Activated CD8-positive, alpha-beta memory T cell treated with anti-CD3 and anti-CD28 coated beads for 1 hour (primary cell): ENCODE measurements at places on chromosomes 5 and 9.

DNA sequence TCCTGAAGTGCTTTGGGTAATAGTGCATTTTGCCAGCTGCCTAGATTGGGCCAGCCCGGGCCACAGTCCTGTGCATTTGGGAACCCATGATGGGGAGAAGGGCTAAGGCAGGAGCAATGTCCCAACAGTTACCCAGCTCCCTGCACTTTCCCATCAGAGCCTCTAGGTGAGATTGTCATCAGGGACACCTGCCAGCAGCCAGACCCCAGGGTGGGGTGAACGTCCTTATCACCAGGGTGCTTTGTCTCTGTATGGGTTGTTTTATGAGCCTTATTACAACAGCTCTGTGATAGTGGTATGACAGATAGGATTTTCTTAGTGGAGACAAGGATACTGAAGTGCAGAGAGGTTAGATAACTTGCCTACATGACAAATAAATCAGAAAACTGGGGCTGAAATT is 365.7 kb downstream of the OSTF1 start:
- DNase-seq: no peak

GRCh38 chr9:92724528-92725265 is 39.9 kb downstream of the BICD2 start:
- no peak for DNase-seq

GRCh38 chr5:128613766-128614165 is 75.7 kb upstream of the FBN2 start:
- no peak for DNase-seq

DNA sequence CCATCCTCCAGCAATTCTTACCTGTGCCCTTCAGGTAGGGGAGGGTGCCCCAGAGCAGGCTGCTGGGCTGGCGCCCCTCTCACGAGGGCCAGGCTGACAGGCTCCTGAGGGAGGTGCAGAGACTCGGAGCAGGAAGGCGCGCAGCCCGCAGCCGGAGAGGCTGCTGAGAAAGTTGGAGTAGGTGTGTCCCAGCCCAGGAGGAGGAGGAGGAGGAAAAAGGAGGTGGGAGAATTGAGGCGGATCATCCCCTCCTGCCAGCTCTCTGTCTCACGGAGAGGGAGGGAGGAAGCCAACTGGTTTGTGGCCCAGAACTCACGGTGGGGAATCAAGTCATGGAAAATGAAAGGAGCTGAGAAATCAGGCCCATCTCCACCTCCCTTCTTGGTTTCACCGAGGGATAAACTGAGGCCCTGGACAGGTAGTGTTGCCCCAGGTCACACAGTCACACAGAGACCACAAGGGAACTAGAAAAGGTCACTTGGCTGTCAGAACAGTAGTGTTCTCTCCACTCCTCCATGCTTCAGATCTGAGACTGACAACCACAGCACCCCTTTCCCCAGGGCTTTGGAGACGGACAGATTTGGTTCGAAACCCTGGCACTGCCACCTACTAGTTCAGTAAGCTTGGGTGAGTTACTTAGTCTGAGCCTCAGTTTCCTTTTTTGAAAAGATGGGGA is at the start of gene FAT2:
Gene FAT2, minus strand, starts transcription at position 188 of the 676 bp plus-strand sequence. CDS start 22,400 bp downstream, outside the sequence.
- DNase-seq: no peak

DNA sequence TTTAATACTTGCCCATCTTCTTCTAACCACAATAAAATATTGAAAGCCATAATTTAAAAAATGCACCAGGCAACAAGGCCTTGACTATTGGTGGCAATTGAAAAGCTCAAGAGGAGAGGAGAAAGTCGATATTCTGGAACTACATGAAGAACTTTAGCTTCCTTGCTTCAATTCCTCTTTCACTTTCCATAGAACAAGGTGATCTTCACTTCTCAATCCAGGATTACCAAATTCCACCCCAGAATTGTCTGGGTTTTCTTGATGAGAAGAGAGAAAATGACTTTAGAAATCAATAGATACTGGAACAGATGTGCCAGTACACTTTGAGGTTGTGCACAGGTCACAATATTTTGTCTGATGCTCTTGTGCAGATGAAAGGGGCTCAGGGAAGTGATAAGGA is 52.2 kb downstream of the PTCD2 start:
- no peak for DNase-seq

- DNase-seq: no peak
Observed at GRCh38 chr5:150604894-150605440, 35.5 kb upstream of the SYNPO start.

- DNase-seq: no peak
Observed at GRCh38 chr5:37889612-37890317, 49.9 kb upstream of the GDNF start.

DNA sequence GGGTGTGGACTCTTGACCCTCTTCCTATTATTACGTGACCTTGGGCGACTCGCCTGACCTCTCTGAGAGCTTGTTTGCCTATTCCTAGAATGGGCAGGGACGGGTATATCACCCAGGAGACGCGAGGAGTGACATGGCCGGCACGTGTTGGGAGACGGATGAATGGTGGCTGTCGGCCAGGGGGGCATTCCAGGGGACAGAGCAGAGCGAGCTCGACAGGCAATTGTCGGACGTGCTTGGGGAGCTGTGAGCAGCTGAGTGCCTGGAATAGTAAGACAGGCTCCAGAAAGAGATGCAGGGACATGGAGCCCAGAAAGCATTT is 29.3 kb upstream of the UNC5A start:
- DNase-seq: no peak

GRCh38 chr9:87642330-87643106 is 83.4 kb upstream of the CTSL start:
- no peak for DNase-seq

GRCh38 chr5:7851617-7852289 is 820 bp upstream of the CFAP90 start:
- DNase-seq: no peak

DNA sequence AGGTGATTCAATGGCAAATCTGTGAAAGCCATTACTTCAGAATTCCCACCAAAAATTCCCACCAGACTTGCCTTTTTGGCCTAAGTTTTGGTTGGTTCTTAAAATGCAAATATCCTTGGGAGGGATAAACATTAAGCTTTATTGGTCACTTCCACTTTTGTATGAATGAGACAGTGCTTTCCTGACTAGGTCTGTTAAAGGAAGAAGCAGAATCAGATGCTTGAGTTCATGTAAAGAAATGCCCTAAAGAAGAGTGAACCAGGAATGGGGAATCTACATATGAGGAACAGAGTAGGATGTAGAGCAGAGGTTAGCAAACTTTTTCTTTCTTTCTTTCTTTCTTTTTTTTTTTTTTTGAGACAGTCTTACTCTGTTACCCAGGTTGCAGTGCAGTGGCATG is 129.3 kb downstream of the GCNT1 start:
- DNase-seq: no peak

DNA sequence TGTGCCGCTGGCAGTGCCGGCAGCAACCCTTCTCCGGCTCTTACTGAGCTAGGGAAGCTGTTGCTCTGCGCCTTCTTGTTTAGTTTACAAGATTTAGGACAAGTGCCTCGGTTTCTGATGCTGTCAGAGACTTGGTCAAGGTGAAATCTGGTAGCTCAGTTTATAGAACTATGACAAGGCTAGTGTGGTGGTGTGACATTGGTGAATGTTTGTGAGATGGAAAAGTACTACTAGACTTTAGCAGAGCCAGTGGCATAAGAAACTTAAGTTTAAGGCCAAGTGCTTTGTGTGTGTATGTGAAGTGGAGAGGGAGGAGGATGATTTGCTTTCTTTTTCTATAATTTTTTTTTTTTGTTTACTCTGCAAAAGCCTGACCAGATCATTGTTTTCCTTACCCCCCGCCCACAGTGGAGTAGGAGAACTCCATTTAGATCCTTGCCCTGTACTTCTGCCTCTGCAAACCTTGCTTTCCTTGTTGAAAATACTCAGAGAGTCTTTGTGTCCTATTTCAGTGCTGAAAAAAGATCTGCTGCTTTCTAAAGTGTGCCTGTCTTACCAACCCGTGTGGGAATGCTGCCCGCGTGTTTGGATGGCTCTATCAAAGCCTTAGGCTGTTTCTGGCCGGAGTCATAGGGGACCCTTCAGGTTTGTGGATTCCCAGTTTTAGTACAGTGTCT is 75.9 kb downstream of the TRIO start:
- DNase-seq: no peak

DNA sequence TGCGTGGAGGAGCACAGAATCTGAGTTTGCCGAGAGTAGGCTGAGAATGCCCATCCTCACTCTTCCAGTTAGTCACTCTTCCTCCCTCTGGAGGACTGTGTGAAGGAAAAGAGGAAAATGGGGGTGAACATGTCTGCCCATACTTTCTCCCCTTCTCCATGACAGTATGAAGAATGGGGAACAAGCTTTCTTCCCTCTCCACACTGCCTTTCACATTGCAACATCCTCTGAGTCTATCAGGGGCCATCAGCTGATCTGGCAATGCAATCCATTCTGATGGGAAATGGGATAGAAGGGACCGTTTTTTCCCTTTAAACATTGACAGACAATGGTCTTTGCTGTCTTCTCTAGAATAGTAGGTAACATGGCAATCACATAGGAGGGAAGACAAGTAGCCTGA is 56.8 kb downstream of the UGCG start:
- DNase-seq: no peak

DNA sequence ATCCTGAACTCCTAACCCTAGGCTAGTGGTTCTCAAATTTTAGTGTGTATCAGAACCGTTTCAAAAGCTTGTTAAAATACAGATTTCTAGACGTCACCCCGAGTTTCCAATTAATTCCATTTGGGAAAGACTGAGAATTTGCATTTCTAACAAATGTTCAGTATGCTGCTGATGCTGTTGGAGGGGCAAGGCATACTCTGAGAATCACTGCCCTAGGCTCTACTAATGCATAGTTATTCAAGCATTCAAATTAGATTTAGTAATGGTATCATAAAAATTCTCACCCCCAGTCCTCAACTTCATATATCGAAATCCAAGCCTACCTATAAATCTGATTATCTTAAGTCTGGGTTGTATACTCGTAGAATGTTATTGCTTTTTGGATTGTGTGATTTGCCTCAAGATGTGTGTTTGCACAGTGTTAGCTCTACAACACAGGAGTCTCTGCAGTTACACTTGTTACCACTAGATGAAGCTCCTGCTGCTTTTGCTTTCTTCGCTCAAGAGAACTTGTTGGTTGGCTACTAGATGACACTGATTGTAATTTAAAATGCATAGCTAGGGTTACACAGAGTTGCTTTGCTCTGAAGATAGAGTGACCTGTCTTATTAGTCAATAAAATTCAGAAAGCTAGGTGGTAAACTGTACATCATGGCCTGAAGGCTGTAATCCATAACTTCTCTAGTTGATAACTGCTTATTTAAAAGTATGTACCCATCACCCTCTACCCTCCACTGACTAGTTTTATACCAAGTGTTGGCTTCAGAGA is 7.5 kb upstream of the ERAP2 start:
- no peak for DNase-seq

DNA sequence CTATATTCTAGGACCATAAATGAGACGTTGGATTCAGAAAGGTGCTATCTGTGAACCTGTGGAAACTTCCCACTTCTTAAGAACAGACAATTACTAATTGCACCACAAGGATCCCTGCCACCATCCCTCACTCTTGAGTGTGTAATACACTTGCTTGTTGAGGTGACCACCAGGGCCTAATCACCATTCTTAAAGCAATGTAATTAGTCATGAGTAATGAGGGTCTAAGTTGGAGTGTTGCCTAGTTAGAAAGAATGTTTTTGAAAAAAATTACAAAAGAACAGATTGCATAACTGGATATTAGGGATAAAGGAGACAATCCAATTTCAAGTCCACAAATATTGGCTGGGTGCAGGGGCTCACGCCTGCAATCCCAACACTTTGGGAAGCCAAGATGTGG is 56.9 kb upstream of the TRIO start:
- DNase-seq: no peak

- no peak for DNase-seq
Observed at GRCh38 chr9:97908705-97909104, 13.6 kb downstream of the TRMO start.

GRCh38 chr5:171477101-171477500 is 57.7 kb downstream of the FGF18 start:
- no peak for DNase-seq

DNA sequence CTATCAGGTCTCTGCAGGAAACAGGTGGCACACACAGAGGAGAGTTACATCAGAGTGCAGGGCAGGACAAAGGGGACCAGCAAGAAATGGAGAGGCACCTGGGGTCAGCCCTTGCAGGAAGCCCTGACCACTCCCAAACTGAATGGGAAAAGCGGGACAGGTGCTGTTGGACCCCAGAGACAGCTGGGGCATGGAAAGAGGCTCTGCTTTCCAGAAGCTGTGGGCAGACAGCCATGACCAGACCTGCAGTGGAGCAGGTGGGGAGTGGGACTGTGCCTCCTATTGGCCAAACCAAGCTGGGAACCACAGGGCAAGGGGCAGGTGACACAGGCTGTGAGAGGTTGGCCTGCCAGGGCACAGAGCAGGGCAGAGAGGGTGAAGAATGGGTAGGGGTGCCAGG is 125.8 kb downstream of the BOD1 start:
- DNase-seq: no peak

GRCh38 chr5:150764530-150764929 is 5.7 kb upstream of the DCTN4 start:
- DNase-seq: no peak

DNA sequence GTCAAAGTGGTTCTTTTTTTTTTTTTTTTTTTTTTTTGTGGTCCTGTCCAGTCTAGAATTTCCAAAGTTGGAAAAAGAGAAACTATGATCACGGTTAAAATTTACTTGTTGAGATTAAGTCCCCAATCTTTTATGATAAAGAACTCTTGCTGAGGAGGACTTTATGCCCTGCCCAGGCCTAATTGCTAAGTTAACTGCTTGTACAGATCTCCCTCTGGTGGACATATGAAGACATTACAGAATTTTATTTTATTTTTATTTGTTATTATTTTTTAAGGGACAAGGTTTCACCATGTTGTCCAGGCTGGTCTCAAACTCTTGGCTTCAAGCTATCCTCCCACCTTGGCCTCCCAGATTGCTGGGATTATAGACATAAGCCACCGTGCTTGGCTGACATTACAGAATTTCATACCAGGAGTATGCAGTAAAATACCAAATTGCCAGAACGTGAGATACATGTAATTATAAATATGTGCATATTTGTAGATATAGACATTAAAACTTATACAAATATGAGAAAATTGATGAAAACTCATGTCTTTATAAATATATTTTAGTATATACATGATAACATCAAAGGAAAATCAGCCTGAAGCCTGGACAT is 91.2 kb downstream of the RFK start:
- DNase-seq: no peak

- no peak for DNase-seq
Observed at GRCh38 chr5:178241688-178242231, 9.2 kb upstream of the PHYKPL start.

GRCh38 chr5:157030692-157031091 is 28.2 kb downstream of the HAVCR1 start:
- DNase-seq: no peak

- no peak for DNase-seq
Observed at GRCh38 chr9:98142182-98142907, 23.3 kb upstream of the TRIM14 start.
